SW480 (cell line): ENCODE measurements at places on chromosomes 2 and 18.

- no peak for DNase-seq
Measured at GRCh38 chr18:79582978-79583377, 96.6 kb upstream of the CTDP1 start.

GRCh38 chr2:164913640-164914350 is 41.5 kb downstream of the SLC38A11 start:
- DNase-seq, result peak; percentile 12

DNA sequence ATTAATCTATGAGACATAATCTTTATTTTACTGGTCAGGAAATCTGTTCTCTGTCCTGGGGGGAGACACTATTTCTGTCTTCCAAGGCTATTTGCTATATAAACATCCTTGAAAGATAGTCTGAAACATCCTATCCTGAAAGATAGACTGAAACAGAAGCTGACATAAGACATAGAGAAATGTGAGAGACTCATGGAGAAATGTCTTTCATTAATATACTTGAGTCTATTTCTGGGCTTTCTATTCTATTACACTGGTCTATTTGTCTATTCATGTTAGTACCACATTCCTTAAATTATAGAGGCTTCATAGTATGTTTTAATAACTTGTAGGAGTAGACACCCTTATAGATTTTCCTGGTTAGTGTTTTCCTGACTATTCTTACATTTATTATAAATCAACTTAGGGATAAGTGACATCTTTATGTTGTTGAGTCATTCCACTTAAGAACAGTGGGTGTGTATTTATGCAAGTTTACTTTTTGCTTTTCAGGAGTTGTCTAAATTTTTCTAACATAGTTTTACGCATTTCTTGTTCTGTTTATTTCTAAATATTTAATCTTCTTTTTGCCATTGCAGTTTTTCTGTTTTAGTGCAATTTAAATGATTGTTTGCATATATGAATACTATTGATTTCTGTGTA is 244.9 kb upstream of the ZSWIM2 start:
- DNase-seq, result no peak

DNA sequence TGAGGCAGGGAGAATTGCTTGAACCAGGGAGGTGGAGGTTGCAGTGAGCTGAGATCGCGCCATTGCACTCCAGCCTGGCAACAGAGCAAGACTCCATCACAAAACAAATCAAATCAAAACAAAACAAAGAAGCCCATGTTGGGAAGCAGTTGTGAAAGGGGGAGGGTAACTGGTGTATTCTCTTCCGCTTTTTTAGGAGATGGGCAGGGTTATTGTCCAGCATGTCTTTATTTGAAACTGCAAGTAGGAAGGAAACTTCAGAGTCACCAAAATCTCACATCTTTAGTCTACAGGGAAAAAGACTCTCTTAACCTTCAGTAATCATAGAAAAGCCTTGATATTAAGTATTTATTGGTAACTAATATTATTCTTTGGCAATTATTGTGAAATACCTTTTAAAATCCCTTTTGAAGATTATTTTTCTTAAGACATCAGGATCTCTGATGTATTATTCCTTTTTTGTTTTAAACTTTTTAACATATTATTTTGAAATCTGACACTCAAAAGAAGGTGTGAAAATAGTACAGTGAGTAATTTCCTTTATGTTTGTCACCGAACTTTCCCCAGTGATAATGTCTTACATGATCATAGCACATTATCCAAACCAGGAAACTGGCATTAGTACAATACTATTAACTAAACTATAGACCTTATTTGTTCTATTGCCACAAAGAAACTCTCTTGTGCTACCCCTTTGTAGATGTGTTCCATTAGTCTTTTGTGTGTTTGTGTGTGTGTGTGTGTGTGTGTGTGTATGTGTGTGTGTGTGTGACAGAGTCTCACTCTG is 84.3 kb upstream of the LTBP1 start:
- no peak for DNase-seq

DNA sequence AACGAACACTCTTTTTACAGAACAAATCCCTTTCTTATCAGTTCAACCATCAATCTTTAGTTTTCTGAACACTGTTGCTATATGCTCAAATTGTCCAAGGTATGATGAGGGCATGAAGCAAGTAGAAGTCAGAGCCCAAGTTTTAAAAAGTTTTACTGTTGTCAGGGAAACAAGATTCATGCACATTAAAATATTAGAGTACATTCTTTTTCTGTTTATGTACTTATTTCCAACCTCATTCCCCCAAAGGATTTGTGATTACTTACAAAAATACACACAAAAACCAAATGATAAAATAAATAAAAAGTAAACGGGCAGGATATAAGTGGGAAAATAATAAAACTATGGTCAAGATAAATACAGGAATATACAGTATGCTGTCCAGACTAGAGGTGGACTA is 15.4 kb downstream of the NCKAP5 start:
- DNase-seq, result no peak

DNA sequence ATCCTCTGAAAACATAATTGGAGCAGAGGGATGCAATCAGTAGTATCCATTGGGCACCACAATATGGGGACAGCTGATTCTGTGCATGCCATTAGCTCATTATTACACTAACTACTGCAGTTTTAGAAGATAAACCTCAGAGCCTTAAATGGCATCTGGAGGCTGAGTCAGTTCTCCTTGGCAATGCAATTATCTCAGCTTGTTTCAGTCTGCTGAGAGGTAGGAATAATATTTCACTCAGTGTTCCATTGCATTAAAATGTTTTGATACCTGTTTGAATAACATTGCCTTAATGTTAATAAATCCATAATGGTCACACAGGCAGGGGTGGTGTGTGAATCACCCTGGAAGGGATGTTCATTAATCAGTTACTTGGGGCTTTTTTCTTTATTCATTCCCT is 309.6 kb downstream of the LRRTM1 start:
- no peak for DNase-seq

DNA sequence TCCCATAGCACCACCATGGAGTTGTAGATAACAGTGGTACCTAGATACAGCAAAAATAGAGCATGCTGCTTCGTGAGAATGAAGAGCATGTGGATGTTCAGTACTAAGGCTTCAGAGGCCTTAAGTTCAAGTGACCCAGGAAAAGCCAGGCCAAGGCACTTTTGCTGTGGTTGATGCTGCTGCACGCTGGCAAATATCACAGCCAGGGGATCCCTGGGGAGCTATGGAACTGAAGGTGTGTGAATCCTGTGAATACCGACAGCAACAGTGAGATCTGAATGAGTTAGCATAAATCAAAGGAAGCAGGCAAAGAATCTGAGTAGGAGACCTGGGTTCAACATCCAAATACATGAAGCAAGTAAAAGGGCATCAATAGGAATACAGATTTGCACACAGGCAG is 158.6 kb upstream of the THUMPD2 start:
- DNase-seq, result no peak
